Urothelium cell line (cell line): ENCODE measurements at places on chromosomes 6 and 20.
A peak's percentile ranks its signal among the peaks of the same experiment; 100 is the strongest.

DNA sequence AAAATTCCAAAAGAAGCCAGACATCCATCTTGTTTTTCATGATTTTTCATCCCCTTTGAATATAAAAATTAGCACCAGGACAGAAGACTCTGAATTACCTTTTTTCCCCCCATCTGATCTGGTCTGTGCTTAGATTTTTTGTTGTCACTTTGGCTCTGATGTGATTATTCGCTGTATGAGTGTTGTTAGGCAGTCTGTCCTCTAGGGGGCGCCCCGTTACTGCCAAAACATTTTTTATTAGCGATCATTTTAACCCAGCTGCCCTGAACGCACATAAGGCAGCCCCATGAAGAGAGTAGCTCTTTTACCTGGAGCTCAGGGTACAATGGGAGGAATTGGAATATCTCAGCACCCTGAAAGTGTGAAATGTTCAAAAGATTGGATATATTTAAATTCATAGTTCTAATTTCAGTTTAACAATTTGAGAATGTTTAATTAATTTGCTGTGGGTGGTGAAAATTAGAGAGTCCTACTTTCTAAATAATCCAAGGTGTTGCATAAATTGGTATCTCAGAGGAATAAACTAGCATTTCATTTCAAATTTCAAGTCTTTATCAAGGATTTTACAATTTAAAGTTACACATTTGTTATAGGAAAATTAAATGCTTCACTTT, 60.8 kb downstream of the PRPH2 start:
- peak; percentile 65 for DNase-seq

- DNase-seq, result no peak
These were observed 48.1 kb downstream of the FOXC1 start for GRCh38 chr6:1657771-1658165.

GRCh38 chr6:41555326-41556300, 9.4 kb downstream of the FOXP4 start:
- DNase-seq, result no peak

- no peak for DNase-seq
These were observed 6.5 kb downstream of the ELOVL5 start for GRCh38 chr6:53342217-53342616.

DNA sequence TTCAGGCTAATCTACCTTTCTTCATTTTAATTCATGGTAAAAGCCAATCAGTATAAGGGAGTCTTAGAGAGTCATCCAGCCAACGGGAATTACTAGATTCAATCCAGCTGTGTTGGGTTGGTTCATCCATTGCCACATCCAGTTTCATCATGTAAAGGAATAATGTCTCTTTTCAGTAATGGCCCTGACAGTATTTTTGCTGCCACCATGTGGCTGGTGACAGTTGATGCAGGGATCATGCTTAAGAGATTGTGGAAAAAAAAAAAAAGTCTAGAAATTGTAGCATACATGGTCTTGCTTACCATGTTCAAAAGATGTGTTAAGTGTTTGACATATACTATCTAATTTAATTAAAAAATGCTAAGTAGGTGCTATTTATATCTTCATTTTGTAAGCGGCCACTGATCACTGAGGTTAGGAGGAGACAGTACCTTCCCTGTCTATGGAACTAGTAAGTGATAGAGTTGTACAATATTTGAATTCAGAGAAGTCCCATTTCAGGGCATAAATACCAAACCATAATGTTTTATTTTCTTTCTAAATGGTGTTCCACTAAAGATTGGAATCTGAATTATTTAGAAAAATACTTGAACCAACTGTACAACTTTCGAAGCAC, 135.9 kb downstream of the KHDRBS2 start:
- peak; percentile 48 for DNase-seq

DNA sequence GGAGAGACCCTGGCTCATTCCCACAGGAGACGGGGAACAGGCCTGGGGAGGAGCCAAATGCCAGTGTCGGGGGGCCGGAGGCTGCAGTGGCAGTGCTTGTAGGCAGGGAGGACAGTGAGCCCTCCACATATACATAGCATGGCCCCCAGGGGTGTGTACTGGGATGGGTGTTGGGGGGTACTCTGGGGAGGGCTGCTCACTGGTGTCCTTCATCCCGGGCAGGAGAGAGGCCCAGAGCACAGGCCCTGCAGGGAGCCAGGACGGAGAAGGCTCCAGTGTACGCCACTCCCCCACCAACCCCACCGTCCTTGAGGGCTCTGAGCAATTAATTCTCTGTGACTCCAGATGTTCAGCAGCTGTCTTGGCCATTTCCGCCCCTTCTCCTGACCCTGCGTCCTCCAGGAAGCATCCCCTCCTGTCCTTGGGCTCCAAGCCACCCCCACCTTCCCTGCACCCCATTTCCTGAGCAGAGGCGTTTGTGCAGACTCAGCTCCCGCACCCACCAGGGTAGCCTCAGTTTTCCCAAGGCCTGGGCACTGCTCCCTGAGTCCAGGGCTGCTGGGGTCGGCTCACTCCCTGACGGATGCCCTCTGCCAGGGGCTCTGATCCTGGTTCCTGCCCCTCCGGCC, 3.4 kb upstream of the ABHD16B start:
- no peak for DNase-seq

DNA sequence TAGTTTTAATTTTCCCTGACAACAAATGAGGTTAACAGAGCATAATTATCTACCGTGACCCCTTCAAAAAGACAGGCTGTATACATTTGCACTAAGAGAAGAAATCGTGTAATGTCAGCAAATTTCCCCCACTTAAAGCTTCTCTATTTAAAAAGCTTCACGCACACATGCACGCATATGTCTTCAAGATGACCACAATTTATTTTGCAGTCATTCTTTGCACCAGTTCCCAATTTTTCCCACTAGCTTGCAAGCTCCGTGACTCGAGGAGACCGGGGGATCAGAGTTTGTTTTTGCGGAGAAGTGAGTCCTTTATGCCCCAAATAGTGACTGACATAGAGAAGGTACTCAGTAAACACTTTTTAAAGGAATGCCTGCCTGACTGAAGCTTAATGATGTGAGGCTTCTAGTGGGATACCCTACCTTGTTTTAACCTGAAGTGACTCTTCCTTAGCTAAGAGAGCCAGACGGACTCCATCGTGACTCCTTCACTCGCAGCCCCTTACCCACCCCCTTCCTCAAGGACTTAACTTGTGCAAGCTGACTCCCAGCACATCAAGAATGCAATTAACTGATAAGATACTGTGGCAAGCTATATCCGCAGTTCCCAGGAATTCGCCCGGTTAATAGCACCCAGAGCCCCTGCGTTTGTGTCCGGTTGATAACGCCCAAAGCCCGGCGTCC, 9.3 kb upstream of the NQO2 start:
- no peak for DNase-seq

DNA sequence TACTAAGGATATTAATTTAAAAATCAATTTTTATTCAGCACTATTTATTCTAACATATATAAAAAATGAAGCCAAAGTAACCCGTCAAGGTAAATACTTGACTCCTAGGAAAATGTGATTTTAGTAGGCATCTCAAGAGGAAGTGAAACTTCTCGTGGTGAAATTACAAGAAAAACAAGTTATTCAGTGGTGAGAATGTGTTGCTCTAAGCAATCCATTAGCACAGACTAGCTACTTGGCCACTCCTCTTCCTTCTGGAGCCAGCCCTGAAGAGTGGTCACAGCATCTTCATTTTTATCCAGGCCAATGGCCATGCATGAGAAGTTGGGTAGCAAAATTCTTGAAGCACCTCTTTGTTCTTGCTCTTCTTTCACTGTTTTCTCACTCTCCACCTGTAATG, 40.4 kb upstream of the GFRAL start:
- DNase-seq, result no peak
